Suprapubic skin (tissue), 4 donors: ENCODE measurements at places on chromosomes 5 and 9.

DNA sequence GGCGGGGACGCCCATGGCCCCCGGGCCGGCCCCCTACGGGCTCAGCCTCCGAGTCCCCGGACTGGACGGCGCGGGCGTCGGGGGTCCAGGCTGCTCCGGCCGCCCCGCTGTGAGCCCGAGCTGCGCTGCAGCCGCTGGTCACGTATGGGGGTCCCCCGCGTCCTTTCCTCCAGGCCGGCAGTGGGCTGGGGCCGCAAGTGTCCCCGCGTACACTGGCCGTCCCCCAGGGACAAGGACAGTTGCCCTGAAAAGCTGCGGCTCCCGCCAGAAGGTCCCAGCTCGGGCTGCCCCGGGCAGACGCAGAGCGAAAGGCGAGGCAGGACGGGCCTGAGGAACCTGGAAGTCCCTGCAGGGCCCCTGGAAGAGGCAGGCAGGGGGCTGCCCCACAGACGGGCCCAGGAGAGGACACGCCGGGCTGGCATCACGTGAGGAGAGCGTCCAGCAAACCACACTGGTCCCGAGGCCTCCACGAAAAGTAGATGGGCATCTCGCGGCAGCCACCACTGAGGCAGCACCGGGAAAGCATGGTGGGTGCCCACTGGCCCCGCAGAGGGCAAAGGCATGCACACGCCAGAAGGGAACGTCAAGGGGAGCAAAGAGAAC is 3.3 kb upstream of the NKD2 start:
- DNase-seq, result peak; percentile 71

GRCh38 chr9:135251996-135252760 is 164.7 kb downstream of the OLFM1 start:
- no peak for DNase-seq

DNA sequence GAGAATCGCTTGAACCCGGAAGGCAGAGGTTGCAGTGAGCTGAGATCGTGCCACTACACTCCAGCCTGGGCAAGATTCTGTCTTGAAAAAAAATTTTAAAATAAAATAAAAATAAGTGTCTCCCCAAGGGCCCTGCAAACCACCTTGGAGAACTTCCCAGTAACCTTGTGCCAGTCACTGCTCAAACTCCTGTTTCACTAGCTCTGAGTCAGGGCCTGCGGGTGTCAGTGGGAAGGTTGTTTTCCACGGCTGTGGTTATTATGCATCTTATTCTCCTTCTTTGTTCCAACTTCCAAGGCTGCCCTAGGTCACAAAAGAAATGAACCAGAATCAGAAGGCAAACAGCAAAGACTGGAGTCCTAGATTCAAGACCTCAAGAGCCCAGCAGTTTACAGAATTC is 246.7 kb downstream of the ADAMTSL1 start:
- no peak for DNase-seq

DNA sequence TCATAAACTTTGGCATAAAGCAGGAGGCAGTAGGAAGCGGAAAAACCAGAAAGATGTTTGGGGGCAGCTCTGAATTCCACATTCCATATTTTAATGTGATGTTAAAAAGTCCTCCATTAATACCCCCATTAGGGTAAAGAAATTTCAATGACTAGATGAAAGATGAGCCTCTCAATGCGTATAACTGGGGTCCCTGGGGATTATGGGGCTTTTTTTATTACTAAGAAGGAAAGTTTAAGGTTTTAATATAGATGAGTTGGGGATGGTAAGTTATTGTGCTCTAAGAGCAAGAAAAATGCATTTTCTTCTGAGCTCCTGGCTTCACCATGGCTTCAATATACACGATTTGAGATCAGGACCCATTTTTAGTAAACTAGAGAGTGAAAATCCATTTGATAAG is 321.9 kb downstream of the CDK5RAP2 start:
- no peak for DNase-seq

- no peak for DNase-seq
These were observed 31.6 kb downstream of the NTNG2 start for GRCh38 chr9:132193227-132194124.

DNA sequence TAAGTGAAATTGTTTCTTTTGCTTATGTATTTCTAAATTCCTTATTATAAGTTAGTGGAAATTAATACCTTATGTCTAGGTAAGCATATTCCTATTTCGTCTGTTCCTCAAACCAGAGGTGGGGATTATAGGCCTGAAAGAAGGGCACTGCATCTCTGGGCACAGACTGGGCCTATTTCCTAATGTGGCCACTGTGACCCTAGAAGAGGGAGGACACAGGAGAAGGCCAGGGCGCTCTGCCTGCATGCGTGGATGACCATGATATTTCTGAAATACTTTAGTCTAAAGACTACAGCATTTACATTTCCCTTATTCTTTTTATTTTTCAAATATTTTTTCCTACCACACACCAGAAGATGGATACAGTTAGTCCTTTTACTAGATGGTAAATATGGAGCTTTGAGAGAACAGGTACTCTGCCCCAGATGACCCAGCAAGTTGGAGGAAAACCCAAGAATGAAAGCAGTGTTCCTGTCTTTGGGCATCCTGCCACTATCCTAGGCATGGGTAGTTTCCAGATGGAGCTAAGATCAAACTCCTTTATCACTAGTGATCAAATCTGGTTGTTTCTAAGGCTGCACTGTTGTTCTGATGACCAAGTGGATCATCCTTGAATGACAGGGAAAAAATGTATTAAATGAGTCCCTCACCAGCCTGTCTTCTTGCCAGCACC is 27.8 kb downstream of the RUSC2 start:
- DNase-seq, result no peak

DNA sequence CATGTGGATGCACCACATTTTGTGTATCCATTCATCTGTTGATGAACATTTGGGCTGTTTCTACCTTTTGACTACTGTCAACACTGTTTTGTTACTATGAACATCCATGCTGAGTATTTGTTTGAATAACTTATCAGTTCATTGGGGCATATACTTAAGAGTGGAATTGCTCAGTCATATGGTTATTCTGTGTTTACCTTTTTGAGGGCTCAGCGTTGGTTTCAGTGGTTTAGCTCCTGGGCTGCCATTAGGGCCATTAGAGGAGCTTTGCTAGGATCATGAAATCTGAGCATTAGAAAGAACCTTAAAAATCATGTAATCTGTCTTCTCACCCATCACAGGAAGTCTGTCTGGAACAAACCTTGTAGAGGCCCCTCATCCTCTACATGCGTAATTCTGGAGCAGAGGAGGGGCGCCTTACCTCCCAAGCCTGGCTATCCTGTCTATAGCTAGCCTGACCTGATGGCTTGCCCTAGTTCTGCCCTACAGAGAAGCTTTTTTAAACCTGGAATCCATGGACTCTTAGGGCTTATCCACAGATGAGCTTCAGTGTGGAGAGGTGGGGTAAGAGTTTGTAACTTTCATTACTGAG is 92.9 kb downstream of the PDZD2 start:
- no peak for DNase-seq

GRCh38 chr5:166709691-166710090 is 1581.8 kb upstream of the WWC1 start:
- no peak for DNase-seq

DNA sequence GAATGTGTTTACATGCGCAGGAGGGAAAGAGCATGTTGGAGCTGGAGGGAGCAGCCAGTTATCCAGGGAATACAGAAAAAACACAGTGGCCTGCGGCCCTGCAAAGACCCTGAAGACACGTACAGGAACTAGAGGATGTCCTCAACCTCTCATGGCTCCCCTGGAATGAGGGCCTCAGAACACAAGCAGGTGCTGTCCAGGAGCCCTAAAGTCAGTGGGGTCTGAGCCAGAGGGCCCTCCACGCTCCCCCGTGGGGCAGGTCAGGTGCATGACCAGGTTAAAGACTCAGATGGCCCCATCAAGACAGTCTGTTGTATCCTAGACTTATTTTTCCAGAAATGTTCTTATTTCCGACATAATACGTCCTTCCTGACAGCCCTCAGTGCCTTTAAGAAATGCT is 106.9 kb downstream of the ROR2 start:
- no peak for DNase-seq

DNA sequence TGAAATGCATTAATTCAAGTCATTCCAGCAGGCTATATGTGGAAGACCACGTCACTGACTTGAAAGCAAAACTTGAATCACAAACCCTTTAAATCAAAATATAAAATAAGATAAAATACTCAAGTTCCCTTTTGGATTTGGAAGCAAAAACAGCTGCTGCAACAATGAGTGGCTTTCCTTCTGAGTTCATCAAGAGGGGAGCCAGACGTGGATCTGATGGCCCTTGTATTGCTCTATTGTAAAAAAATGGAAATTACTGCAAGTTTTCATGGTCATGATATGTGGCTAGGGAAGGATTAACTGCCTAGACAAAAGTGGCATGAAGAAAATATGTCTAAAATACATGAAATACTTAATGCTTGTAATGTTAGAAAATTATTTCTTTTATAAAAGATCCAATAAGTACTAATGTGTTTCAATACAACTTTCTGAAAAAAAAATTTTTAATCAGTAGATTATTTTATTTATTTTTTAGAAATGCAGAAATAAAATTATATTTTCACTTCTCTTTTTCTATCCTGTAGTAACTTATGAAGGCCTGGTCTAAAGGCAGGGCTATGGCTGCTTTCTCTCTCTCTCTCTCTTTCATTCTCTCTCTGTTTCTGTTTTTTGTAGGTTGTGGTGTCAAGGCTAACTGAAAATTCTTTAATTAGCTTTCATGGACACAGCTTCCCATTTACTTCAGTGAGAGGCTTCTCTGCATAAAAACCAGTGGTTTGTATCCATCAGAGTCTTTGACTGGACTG is 24.0 kb downstream of the LIX1 start:
- DNase-seq, result no peak

DNA sequence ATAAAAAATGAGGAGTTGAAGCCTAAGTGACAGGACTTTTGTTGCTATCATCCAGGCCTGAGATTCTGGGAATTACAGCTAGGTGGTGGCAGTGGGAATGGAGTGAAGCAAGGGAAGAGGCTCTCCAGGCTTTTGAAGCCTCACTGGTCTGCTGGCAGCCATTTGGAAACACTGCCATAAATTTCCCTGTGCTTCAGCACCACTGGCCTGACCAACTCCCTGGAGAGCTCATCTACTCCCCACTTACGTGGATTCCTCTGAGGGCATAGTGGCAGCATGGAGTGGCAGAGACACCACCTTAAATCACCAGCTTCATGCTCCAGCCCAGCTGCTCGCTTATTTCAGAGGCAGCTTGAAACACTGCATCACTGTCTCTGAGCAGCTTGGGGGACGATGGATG is 518.2 kb downstream of the TLR4 start:
- DNase-seq, result no peak

- no peak for DNase-seq
These were observed 350.5 kb downstream of the ZNF608 start for GRCh38 chr5:124395926-124396325.

DNA sequence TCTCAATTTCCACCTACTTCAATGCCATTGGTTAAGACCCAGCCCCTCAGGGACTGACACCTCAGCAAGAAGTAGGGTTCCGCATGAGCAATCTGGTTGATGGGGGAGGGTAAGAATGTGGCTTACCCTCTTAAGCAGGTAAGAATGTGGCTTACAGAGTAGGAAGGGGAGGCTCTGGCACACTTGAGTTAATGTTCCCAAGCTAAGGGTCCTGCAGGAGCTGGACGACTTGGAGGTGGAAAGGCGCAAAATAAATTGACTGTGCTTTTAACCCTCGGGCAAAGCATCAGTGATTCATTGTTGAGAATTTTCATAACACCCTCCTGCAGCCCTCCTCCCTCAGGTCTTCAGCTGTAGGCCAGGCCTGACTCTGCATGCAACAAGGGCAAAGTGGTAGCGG is 24.9 kb upstream of the ADRA1B start:
- DNase-seq, result no peak
